Right lobe of liver (tissue), 6 donors: ENCODE measurements at places on chromosomes 5 and 9. TPM values are rescaled to one million over a fixed set of nuclear protein-coding genes. Genes with fewer than 3 reads are reported as not detected.
A peak's percentile ranks its signal among the peaks of the same experiment; 100 is the strongest.

DNA sequence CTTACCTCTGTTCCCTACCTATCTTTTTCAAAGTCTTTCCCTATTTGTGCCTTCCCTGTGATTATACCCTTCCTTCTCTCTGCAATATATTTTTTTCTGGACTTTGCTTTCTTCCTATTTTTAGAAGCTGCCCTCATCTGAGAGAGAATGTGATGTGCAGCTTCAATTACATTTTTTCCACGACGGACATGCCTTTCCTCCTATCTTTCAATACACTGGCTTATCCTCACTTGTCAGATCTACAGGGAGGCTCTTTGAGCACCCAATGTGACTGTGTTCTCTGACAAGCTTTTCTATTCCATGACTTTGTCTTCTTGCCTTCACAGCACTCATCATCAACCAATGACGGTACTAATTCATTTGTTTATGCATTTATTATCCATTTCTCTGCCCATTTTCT, 227.9 kb upstream of the CLINT1 start:
- no peak overlapping the region for H3K4me3 ChIP-seq
- H3K36me3 ChIP-seq = no peaks in the 10 kb centered on the region
- DNase-seq = no peak
- no peak overlapping the region for H3K27ac ChIP-seq

DNA sequence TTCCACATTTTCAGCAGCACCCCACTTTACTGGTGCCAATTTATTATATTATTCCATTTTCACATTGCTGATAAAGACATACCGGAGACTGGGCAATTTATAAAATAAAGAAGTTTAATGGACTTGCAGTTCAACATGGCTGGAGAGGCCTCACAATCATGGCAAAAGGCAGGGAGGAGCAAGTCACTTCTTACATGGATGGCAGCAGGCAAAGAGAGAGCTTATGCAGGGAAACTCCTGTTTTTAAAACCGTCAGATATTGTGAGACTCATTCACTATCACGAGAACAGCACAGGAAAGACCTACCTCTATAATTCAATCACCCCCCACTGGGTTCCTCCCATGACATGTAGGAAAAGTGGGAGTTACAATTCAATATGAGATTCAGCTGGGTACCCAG, 641.8 kb upstream of the MEF2C start:
- no peak overlapping the region for H3K4me3 ChIP-seq
- no peaks in the 10 kb centered on the region for H3K36me3 ChIP-seq
- no peaks in the 10 kb centered on the region for H3K27me3 ChIP-seq
- H3K27ac ChIP-seq = no peak overlapping the region

DNA sequence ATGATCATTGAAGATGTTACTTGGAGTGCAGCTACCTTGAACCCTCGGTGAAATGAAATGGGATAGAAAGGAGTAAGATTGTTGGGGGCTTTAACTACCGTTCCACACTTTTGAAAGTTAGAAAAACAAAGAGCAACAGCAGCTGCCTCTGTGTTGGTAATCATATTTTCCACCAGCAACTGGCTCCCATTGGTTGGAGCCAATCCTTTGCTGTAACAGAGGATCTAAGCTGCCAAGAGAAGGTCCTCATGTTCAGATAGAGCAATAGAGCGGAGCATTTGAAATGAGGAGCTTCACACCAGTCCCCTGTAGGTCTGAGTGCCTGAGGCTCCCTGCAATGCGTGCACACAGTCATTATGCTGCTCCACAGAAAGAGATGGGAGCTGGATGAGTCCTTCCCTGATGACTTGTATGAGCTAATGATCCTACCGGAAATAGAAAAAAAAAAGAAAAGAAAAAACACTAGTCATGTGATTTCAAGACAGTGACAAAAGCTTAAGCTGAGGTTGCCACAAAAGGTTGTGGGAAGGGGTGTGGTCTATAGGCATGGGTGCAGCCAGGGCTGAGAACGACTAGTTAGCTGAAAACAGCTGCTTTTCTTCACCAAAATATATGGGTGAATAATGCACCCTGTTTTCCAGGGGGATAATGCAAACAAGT, 300.7 kb downstream of the MLLT3 start:
- no peak for DNase-seq
- no peaks in the 10 kb centered on the region for H3K27me3 ChIP-seq
- H3K27ac ChIP-seq = no peak overlapping the region

NRARP gene
- 2.3 TPM for total RNA-seq

DNA sequence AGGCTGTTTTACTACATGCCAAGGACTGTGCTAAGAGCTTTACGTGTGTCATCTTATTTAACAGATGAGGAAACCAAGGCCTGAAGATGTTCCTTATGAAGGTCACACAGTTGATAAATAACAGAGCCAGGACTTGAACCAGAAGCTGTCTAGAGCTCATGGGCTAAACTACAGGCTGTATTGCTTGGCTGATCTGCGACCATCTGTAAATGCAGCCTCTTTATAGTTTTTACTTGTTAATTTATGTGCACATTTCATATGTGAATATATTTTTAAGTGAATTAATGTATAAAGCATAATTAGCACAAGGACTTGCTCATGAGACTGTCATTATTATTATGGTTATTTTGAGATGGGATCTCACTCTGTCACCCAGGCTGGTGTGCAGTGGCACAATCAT, 19.3 kb upstream of the GNPDA1 start:
- H3K27ac ChIP-seq = no peak overlapping the region
- DNase-seq = no peak
- H3K27me3 ChIP-seq = no peaks in the 10 kb centered on the region
- no peaks in the 10 kb centered on the region for H3K36me3 ChIP-seq

- no peak overlapping the region for H3K4me3 ChIP-seq
- peak overlapping the region; percentile 56 for H3K27ac ChIP-seq
Observed at GRCh38 chr5:55989860-55990259, 4.9 kb downstream of the IL6ST start.

GRCh38 chr5:109467058-109467457, 57.3 kb upstream of the PJA2 start:
- no peak overlapping the region for H3K27ac ChIP-seq
- no peak overlapping the region for H3K4me3 ChIP-seq
- H3K36me3 ChIP-seq = no peaks in the 10 kb centered on the region
- DNase-seq = no peak
- no peaks in the 10 kb centered on the region for H3K4me1 ChIP-seq

- no peak overlapping the region for H3K27ac ChIP-seq
- no peaks in the 10 kb centered on the region for H3K27me3 ChIP-seq
- no peaks in the 10 kb centered on the region for H3K4me1 ChIP-seq
- H3K36me3 ChIP-seq = no peaks in the 10 kb centered on the region
- no peak overlapping the region for H3K4me3 ChIP-seq
- no peak for DNase-seq
Observed at GRCh38 chr5:94168151-94168550, 426.8 kb upstream of the POU5F2 start.

IL17B gene
- total RNA-seq = not detected

DNA sequence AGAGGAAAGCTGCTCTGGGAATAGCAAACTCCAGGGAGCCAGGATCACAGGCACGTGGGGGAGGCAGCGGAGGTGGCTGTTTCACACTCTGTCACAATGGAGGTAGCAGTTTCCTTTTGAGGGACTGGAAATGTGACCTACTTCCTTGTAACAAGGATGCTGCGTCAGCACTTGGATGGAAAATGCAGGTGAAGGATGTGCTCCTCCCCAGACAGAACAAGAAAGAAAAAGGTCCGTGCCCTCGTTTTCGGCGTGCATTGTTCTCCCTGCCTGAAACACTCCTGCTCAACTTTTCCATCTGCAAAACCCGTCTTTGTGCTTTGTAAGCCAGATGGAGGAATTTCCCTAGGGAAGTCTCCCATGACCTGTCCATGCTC, 55.1 kb upstream of the SH3PXD2B start:
- no peak overlapping the region for H3K27ac ChIP-seq
- no peaks in the 10 kb centered on the region for H3K27me3 ChIP-seq
- no peak overlapping the region for H3K4me3 ChIP-seq
- no peaks in the 10 kb centered on the region for H3K4me1 ChIP-seq
- DNase-seq = peak; percentile 23
